ENCODE measurements at places on chromosomes 2 and 18. TPM values are rescaled to one million over a fixed set of nuclear protein-coding genes. Genes with fewer than 3 reads are reported as not detected.

Gene IRS1
- 6.2 TPM for total RNA-seq

Gene RAPGEF4
- total RNA-seq, result 0.32 TPM

Gene MDH1B
- not detected for total RNA-seq

Gene ADD2
- 0.34 TPM for total RNA-seq

Data from T-helper 17 cell (primary cell).